ENCODE measurements at places on chromosomes 4 and X.

DNA sequence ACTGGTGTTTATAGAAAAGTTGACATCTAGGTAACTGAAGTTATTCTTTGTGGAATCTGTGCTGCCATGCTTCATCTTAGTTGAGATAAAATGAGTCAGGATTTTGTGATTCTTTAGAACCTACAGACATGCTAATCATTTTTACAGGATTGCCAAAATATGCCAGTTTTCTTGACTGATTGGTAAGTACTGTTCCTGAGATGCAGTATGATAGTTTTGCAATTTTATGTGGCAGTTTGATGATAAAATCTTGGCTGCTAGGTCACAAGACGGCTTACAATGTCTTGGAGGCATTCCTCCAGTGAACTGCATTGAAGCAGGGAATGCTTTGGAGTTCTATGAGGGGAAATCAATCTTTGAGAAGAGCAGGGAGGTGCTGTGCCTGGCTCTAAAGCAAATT lies 104.4 kb upstream of the ESX1 start:
- no peak for DNase-seq

DNA sequence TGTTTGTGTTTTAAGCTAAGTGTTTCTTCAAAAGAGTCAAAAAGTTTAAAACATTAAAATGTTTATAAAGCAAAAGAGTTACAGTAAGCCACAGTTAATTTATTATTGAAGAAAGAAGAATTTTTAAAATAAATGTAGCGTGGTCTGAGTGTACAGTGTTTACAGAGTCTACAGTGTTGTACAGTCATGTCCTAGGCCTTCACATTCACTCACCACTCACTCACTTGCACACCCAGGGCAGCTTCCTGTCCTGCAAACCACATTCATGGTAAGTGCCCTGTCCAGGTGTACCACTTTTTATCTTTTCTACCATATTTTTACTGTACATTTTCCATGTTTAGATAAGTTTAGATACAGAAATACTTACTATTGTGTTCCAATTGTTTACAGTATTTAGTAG lies 239.7 kb upstream of the AGA start:
- no peak for DNase-seq

- DNase-seq: no peak
These were observed 34.4 kb downstream of the MGARP start for GRCh38 chr4:139245590-139245989.

DNA sequence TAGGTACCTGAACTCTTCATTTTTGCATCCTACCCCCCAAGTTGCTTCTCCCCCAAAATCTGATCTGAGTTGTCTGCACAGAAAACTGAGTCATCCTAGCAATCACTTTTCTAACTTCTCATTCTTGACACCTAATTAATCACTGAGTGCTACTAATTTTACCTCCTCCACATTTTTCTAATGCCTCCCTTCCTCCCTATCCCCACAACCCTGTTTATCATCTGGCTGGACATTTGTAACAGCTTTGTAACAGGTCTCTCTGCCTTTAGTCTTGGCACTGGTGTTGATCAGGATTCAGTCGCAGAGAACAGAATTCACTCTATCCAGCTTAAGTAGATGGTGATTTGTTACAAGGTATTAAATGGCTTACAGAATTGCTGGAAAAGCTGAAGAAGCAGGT lies 303.9 kb upstream of the GATB start:
- no peak for DNase-seq

GRCh38 chrX:15299941-15300851 lies 15.2 kb downstream of the ASB11 start:
- DNase-seq: no peak

GRCh38 chrX:78839711-78840110 lies 92.2 kb downstream of the LPAR4 start:
- DNase-seq: no peak

GRCh38 chr4:151718984-151719955 lies 41.5 kb downstream of the GATB start:
- no peak for DNase-seq

DNA sequence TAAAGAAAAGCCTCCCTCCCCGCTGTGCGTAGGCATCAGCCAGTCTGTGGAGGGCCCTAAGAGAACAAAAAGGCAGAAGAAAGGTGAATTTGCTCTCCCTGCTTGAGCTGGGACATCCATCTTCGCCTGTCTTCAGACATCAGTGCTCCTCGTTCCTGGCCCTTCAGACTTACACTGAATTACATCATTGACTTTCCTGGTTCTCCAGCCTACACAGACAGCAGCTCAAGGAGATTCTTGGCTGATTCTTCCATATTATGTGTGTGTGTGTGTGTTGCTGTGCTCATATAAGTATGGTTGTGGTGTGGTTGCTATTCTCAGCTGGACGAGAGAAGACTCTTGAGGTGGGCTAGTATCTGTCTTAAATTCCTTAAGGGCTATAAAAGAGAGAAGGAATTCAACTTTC lies 35.5 kb upstream of the CD99L2 start:
- no peak for DNase-seq

GRCh38 chr4:108219998-108220397 lies 51.3 kb upstream of the LEF1 start:
- no peak for DNase-seq

- DNase-seq: peak; percentile 85
These were observed 158.0 kb upstream of the MED14 start for GRCh38 chrX:40893251-40893910.

- no peak for DNase-seq
These were observed 43.8 kb upstream of the GPR173 start for GRCh38 chrX:53004811-53005210.

- DNase-seq: no peak
These were observed 16.8 kb downstream of the REPS2 start for GRCh38 chrX:16963216-16963615.

- no peak for DNase-seq
These were observed 1303.7 kb upstream of the IGFBP7 start for GRCh38 chr4:58413849-58414248.

GRCh38 chr4:177194906-177195305 lies 114.8 kb upstream of the NEIL3 start:
- DNase-seq: no peak
